T-helper 2 cell (primary cell): ENCODE measurements at places on chromosomes 11 and 22.

GRCh38 chr11:6572215-6572614 lies 31.2 kb downstream of the RRP8 start:
- no peak for DNase-seq

GRCh38 chr11:47887910-47888569 lies 39.9 kb upstream of the NUP160 start:
- no peak for DNase-seq

GRCh38 chr11:118366287-118366686 lies 6.9 kb downstream of the UBE4A start:
- DNase-seq, result no peak

GRCh38 chr11:107501713-107502112 lies 44.1 kb upstream of the CWF19L2 start:
- no peak for DNase-seq

DNA sequence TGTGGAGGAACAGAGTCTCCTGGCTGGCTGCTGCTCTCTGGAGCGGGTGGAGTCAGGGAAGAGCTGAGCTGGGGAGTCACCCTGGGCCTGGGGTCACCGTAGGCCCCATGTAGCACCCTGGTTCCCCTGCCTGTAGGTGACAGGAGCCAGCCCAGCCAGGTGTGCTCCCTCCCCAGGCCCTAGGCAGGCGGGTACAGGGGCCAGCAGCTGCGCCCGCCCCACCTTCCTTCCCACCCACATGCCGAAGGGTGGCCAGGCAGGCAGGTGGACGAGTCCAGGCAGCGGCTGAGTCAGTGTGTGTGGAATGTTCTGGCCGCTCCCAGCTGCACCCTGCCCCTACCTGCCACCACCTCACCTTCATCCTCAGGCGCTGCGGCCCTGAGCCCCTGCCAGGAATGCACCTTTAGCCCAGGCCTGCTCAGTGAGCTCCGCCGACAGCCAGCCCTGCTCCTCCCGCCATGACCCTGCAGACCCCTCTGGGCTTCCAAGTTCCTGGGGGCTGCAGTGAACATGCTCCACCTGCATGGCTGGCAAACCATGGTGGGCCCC lies 654 bp upstream of the SYT8 start:
- no peak for DNase-seq

DNA sequence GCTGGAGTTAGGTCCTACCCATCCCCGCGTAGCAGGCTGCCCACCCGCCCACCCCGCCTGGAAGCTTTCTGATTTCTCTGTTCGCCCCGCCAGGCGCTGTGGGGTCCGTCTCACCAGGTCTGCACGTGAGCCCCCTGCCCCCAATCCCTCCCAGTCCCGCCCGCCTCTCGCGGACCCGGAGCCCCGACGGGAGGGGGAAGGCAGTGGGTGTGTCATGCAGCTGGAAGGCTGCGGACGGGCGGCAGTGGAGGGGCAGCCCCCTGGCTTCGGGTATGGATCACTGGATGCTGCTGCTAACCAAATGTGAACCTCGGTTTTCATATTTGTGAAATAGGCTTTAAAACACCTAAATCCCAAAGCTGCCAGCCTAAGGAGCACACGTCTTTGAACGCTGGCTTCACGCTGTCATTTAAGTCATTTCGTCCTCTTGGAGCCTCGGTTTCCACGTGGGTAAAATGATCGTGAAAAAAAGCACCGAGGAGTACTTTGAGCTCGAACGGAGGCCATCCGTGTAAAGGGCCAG lies 568 bp upstream of the BIK start:
- DNase-seq, result no peak

DNA sequence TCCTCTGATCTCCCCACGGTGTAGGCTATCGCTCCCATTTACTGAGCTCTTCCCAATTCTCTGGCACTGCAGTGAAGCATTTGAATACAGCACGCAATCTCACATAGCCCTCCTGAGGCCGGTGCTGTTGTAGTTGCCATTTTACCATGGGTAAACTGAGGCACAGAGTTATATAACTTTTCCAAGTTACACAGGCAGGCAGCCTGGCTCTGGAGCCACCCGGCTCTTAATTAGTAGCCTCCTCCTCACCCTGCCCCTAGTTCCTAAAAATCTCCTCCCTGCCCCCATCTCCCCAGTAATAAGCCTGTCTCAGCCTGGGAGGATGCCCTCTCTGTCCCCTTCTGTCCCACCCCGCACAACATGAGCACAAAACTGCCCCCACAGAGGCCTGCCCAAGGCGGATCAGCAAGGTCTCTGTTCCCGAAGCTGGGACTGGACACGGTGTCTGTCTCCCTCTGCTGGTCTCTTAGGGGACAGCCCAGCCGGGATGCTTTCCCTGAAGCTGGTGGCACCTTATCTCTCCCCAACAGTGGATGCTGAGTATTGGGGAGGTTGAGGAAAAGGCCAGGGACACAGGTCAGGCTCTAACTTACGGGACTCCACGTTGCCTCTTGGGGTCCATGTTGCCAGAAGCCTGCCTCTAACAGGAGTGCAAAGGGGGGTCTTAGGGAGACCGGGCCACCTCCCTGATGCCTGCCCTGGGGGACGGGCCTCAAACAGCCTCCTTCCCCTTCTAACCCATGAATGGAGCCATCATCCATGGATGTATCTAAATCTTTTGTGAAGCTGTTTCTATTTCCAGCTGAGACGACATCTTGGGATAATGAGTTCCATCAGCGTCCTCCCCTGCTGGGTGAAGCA lies 9.1 kb upstream of the CLCF1 start:
- DNase-seq, result peak; percentile 72

DNA sequence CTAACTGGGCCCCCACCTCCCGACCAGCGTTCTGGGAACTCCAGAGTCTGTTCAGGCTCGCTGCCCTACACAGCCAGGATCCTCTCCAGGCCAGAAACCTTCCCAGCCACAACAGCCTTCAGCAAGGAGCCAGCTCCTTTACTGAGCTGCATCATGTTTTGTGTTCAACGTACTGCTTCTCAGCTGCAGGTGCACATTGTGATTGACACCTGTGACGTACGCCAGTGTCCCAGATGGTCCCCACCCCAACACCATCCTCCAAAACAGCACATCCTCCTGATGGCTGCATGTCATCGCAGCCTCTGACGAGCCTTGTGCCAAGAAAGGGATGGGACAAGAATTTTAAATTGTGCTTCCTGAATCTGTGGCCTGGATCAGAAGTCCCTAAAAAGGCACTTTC lies 117.5 kb downstream of the SPATA19 start:
- DNase-seq, result no peak

- DNase-seq, result no peak
Observed at GRCh38 chr22:37806409-37807333, 1.1 kb upstream of the GCAT start.

DNA sequence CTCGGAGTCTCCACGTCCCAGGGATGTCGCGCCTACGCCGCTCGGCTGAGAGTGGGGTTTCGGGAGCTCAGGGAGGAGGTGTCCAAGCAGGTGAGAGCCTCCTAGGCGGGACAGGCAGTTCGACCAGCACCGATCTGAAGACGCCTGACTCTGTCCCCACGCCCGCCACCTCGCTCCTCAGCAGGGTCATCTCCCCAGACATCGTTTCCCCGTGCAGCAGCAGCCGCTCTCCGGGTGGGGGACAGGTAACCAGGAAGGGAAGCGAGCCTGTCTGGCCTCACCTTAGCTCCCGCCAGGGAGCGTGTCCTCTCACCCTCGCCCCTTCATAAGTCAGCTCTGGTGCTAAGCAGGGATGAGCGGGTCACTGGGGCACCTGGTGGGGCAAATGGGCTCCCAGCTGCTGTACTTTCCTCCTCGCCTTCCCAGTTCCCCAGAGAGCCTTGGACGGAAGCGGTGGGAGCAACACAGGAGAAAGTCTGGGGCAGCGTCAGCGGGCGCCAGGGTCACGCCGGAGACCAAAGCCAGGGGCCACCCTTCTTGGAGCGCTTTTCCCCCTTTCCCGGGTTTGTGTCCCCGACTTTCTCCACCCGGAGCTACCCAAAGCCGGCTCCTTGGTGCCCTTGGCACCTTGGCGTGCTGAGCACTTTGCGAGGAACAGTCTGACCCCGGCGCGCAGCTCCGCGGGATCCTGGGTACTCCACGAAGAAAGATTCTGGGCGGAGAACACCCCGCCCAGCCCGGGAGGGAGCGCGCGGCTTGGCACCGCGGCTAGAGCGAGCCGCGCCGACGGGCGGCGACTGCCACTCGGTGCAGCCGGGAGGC lies 1.6 kb downstream of the SPON1 start:
- DNase-seq, result no peak

GRCh38 chr11:21602699-21603098 lies 590.2 kb upstream of the ANO5 start:
- DNase-seq, result no peak

- no peak for DNase-seq
Observed at GRCh38 chr11:61922539-61922938, 5.2 kb upstream of the RAB3IL1 start.

DNA sequence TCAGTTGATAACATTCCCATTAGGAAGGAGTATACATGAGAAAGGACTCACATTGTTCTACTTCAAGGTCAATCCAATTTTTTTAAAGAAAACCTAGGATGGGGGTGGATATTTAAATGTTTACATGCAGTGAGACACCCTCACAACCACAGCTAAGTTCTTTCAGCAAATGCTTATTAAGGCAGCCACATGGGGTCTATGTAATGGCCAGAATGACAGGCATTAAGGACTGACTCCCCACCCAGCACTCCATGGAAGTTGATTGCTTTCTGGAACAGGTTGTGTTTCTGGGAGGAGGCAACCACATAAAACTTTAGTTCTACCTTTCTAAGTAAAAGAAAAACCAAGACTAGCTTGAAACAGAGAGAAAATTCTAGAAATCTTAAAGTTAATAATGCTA lies 662.0 kb upstream of the CCDC90B start:
- no peak for DNase-seq

DNA sequence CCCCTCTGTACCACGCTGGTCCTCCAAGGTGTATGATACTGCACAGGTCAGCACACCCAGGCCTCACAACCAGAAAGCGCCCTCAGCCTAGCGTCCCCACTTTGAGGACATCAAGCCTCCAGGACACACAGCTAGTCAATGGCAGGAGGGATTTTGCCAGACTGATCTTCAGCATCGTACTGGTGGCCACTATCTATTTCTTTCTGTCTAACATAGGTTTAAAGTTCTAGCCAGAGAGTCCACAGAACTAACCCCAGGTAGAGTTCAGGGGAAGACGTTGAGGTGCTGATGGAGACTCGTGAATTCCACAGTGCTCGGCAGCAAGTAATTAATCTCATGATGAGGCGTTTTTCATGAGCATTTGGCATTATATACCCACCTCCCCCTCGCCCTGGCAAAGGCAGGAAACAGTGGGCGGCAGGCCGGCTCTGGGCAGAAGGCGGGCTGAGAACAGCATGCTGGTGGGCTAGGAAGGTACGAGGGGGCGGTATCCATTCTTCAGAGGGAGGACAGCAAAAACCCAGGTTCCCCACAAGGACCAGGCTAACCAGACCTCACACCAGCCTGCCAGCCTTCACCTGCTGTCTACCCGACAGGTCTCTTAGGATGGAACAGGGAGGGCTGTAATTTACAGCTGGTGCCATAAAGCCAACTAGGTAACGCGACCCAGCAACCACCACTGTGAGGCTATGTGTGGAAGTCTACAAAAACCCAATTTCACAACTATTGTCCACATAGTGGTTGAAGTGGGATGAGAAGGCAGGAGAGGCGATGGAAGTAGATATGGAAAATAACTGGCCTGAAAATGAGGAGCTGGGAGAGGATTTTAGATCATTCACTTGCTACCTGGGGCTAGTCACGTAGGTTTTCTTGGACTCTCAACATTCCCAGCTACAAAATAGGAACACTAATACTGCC lies 18.5 kb downstream of the MYH9 start:
- DNase-seq, result no peak

DNA sequence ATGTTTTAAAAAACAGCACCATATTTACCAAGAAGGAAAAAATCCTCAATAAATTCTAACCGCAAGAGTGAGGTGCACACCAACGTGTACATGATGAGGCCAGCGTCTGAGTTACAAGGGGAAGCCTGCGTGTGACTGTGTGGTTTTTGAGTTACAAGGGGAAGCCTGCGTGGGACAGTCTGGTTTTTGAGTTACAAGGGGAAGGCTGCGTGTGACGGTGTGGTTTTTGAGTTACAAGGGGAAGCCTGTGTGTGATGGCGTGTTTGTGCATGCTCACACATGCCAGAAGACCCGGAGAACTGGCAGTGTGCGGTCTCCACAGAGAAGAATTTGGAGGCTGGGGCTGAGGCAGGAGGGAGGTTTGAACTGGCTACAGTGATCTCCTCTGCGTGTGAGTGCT lies 1376.4 kb downstream of the TBC1D22A start:
- no peak for DNase-seq

DNA sequence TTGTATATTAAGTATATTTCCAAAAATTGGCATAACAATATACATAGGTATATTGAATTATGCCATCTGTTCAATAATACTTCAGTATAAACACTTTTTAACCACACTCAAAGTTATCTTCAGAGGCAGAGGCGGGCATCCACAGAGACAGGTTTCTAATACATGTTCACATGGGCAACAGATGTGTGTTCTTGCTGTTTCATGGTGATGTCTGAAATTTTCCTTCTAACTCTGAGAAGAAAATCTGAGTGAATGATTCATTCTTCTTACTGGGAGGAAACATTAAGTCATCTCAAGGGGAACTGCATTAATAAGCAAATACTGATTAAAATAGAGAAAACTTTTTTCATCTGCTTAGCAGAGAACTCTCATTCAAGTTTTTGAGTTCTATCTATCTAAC lies 1074.5 kb downstream of the LRRC4C start:
- no peak for DNase-seq

GRCh38 chr22:22955866-22956535 lies 68.4 kb downstream of the IGLL5 start:
- peak; percentile 31 for DNase-seq

- no peak for DNase-seq
Observed at GRCh38 chr22:38071421-38072321, 12.3 kb downstream of the SLC16A8 start.

- DNase-seq, result no peak
Observed at GRCh38 chr11:33915526-33915925, 23.6 kb upstream of the LMO2 start.

GRCh38 chr11:62874851-62875250 lies 5.8 kb upstream of the SLC3A2 start:
- no peak for DNase-seq

DNA sequence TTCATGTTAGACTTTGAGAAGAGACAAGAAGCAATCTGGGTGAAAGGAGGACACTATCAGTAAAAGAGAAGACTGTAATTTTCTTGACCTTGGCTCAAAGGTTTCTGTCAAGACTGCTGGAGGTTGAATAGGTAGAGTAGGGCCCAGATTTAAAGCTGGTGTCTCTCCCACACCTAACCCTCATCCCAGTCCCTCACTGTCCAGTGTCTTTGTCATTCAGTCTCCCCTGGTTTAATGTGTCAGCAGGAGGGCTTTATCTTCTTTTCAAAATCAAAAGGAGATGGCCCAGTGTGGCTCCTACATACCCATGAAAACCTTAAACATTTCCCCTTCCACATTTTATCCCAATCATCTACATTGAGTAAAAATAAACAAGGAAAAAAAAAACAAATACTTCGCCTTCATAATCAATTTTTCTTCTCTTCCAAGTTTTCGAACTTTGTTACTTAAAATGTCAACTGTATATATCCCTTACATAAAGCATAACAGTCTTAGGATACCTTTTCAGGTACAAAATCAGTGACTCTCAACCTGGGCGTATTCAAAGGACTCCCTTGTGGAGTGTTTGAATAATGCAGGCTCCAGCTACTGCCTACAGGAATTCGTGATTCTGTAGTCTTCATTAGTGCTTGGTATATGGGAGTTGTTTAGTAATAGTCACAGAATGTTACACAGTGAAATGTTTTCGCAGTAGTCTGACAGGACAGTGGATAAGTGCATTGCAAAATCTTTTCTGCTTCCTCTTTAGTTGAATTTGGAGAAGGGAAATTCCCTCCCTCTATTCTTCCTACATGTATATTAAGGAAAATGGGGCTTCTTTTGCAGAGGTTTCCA lies 87.2 kb downstream of the FAT3 start:
- DNase-seq, result no peak

GRCh38 chr22:42025421-42025820 lies 26.8 kb downstream of the WBP2NL start:
- DNase-seq, result no peak
